ENCODE measurements at places on chromosomes 3 and 15.
A peak's percentile ranks its signal among the peaks of the same experiment; 100 is the strongest.

DNA sequence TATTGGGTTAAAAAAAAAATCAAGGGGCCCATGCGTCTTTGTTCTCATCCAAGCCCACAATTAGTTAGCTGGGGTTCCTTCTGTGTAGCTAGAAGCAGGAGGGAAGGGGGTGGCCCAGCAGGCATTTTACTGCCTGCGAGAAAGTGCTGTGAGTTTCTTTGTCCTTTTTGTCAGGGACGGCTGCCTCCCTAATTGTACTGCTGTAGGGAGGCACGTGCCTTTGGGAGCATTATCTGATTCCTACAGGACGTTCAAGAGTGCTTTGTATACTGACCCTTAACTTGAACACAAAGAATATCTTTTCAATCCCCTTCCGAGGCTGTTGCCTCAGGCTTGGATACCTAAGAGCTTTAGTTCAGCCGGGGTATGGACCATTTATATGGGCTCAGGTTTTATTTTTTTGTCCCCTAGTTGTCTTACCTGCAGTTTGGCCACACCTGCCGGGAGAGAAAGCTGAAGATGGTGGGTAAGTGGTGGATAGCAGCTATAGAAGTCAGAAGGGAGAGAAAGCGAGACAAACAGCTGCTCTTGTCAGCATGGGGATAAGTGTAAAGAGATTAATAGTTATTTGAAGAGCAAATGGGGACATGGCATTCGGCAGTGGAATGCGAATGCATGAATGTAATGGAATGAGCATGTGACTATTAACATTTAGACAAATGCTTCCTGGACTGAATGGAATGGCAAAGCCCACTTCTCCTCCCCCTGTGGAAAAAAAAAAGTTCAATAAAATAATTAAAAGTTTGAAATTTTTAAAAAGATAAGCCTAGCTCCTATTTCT, 175.2 kb downstream of the TP63 start:
- no peak for DNase-seq

GRCh38 chr15:40270246-40270995, 12.4 kb downstream of the ANKRD63 start:
- DNase-seq = no peak

DNA sequence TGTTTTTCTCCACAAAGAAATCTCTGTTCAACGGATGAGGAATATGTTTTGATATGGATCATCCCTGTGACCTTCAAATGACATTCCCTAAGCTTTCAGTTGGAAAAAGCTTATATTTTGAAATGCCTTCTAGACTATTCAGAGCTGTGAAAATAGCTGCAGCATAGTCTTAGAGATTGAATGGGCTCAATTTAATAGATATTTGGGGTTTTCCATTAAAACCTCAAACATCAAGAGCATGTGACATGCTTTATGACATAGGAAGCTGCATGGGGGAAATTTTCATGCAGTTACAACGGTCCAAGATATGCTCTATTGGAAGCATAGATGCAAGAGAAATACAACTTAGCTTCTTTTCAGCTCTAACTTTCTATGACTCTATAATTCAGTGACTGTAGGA, 102.8 kb downstream of the LSAMP start:
- no peak for DNase-seq

DNA sequence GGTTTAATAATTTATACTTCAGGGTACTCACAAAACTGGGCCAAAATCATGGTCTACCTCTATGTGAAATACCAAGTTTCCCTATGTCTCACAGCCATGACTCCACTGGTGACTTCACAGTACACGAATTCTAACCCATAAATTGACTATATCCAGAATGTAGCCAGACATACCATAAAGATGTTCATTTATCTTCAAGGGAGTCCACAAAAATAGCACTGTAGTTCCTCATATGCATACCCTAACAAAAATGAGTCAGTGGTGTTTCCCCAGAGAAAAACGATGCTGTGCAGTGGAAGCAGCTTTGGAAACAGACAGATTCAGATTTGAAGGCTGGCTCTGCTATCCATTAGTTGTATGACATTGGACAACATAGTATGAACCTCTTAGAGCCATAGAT, 438.8 kb downstream of the FHIT start:
- no peak for DNase-seq

- no peak for DNase-seq
Observed at GRCh38 chr3:13197795-13198194, 124.6 kb upstream of the IQSEC1 start.

- DNase-seq = no peak
Observed at GRCh38 chr3:63563572-63563971, 88.9 kb upstream of the SNTN start.

DNA sequence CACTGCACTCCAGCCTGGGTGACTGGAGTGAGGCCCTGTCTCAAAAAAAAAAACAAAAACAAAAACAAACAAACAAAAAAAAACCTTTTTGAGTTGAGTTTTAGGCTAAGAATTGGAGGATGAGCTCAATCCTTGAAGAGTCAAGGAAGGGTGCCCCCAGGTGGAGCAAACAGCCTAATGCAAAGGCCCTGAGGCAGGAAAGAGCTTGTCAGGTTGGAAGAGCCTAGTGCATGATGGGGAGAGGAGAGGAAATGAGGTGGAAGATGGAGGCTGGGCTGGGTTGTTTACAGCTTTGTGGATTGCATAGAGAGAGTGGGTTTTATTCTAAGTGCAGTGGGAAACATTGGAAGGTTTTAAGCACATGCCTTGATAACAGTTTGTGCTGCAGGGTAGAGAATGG, 2.1 kb upstream of the SNX22 start:
- no peak for DNase-seq

GRCh38 chr3:149494022-149494758, 19.7 kb downstream of the TM4SF4 start:
- peak; percentile 85 for DNase-seq

- no peak for DNase-seq
Observed at GRCh38 chr3:81452418-81452817, 309.0 kb downstream of the GBE1 start.

DNA sequence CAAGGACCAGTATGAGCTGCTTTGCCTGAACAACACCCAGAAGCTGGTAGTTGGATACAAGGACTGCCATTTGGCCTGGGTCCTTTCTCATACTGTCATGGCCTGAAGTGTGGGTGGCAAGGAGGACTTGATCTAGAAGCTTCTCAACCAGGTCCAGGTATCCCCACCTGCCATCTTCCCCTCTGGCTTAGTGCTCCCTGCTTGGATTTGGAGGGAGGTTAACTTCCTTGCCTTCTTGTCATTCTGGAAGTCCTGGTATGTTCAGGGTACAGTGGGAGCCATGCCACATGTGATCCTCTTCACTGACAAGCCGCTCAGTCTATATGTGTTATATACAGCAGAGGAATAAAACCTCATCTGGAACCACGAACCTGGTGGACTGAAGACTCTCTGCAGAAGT, 37.7 kb upstream of the TOPBP1 start:
- no peak for DNase-seq

DNA sequence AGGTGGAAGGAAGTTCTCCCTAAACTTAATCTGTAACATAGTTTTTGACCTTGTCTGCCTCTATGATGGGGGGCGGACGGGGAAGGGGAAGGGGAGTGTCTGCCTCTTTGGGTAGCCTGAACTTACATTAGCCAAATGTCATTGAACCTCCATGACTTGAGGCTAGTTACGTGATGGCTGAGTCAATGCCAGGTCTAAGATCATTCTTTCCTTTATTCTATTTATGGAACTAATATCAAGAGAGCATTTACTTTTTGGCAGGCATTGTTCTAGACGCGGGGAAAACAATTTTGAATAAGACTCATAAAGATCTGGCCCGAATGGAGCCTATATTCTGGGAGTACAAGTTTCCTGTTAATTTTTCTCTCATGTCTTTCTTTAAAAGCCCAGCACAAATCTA, 340.7 kb upstream of the C2CD4B start:
- no peak for DNase-seq

Data from sciatic nerve (tissue), 2 donors.